ENCODE measurements at places on chromosomes 16 and 17. TPM values are rescaled to one million over a fixed set of nuclear protein-coding genes. Genes with fewer than 3 reads are reported as not detected.
A peak's percentile ranks its signal among the peaks of the same experiment; 100 is the strongest.

DNA sequence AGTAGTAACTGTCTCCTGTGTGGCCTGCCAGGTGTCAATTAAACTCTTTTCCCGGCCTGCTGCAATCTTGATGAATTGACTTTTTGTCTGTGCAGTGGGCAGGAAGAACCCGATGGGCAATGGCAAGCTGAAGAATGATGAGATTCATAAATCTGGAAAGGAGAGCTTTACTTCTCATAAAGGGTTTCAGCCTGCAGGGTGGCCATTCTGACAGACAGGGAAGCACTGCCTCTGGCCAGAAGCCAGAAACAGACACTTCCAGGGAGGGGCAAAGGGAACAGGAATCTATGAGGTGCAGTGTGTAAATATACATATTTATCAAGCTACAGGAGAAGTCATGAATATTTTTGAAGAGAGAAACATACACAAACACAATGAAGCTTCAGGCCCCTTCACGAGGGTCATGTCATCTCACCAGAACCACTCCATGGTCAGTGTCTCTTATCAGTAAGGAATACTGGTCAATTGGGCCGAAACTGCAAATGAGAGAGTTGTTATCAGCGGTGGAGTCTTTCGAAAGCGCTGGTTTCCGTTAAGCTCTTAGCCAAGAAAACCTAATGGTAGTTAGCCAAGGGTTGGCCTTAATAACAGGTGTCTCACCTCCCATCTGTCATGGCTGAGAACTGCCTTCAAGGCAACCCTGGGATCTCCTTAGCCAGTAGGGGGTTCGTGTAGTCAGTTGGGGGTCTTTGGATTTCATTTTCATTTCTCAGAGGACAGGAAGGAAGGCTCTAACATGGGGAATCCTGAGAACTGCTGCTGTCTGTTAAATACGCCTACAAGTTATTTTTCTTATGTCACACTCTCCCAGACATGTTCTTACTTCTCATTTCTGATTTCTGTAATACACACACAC is 1.2 kb upstream of the NARF start:
- peaks cover 9% of the 10 kb centered on the region for H3K36me3 ChIP-seq
- DNase-seq = no peak
- peaks cover 31% of the 10 kb centered on the region for H3K4me1 ChIP-seq
- H3K27ac ChIP-seq = peak overlapping the region; percentile 100
- no peaks in the 10 kb centered on the region for H3K27me3 ChIP-seq
- H3K4me3 ChIP-seq = peak overlapping the region; percentile 99

- DNase-seq = no peak
- no peaks in the 10 kb centered on the region for H3K27me3 ChIP-seq
- H3K4me3 ChIP-seq = no peak overlapping the region
- H3K4me1 ChIP-seq = peaks cover 50% of the 10 kb centered on the region
- peaks cover 27% of the 10 kb centered on the region for H3K36me3 ChIP-seq
Observed at GRCh38 chr17:47291242-47291873, 32.4 kb upstream of the EFCAB13 start.

GRCh38 chr17:75524269-75524969 is 1.1 kb upstream of the LLGL2 start:
- peaks cover 21% of the 10 kb centered on the region for H3K4me1 ChIP-seq
- H3K36me3 ChIP-seq = no peaks in the 10 kb centered on the region
- no peaks in the 10 kb centered on the region for H3K27me3 ChIP-seq
- peak overlapping the region; percentile 61 for H3K4me3 ChIP-seq

DNA sequence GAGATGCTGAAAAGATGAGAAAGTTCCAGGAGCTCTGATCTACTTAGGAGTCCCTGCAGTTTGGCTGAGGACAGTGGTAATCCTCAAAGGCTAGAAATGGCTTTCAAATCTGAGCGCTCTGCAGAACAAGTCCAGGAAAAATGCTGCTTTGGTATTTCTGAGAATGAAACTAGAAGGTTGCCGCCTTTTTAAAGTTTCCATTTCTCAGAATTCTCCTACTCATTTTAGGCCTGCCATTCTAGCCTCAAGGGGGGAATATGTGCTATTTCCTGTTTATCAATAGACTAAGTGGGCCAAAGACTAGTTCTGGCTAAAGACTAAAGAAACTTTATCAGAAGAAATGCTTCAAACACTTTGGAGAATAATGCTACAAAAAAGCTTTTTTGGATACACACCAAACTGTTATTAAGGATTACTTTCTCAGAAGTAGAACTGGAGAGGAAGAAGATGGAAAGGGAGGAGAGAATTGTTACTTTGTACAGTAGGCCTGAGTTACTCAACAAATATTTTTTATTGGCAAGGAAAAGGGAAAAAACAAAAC is at the start of gene SLFN12L:
SLFN12L (minus strand) TSS at position 78 of the 541 bp plus-strand sequence. CDS start 15,314 bp downstream, outside the sequence.
- peak within 1 kb of the TSS; percentile 15 for H3K27ac ChIP-seq
- no peak for DNase-seq
- H3K36me3 ChIP-seq = no peaks in the 10 kb centered on the region
- H3K27me3 ChIP-seq = no peaks in the 10 kb centered on the region
- peaks cover 3% of the 10 kb centered on the region for H3K4me1 ChIP-seq

DNA sequence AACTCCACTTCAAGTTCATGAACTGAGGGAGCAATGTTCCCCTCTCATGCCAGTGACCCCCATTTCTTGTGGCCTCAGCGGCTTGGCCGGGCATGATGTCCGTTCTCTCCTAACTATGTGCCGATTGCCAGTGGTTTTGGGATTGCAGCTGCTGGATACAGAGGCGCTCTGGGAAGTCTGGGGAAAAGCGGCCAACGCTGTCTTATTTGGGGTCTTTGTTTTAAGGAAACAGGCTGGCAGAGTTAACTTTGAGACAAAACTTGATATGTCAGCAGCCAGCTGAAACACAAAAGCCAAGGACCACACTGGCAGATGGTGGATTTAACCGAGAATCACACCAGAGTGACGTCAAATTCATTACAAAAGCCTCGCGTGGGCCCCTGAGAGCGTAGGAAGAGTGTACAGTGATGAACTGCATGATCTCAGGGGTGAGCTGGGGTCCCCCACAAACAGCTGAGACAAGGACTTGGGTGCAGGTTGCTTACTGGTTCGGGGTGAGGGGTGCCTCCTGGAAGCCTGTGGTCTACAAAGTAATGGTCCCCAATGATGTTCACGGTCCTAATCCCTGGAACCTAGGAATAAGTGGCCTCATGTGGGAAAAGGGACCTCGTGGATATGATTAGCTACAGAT is 180.4 kb downstream of the IRF8 start:
- H3K36me3 ChIP-seq = no peaks in the 10 kb centered on the region
- no peak overlapping the region for H3K4me3 ChIP-seq
- no peak overlapping the region for H3K27ac ChIP-seq
- no peaks in the 10 kb centered on the region for H3K27me3 ChIP-seq
- no peak for DNase-seq
- H3K4me1 ChIP-seq = no peaks in the 10 kb centered on the region

GRCh38 chr17:57586196-57586740 is 158.8 kb downstream of the CCDC182 start:
- no peaks in the 10 kb centered on the region for H3K4me1 ChIP-seq
- no peak overlapping the region for H3K4me3 ChIP-seq
- H3K36me3 ChIP-seq = no peaks in the 10 kb centered on the region
- no peak overlapping the region for H3K27ac ChIP-seq

DNA sequence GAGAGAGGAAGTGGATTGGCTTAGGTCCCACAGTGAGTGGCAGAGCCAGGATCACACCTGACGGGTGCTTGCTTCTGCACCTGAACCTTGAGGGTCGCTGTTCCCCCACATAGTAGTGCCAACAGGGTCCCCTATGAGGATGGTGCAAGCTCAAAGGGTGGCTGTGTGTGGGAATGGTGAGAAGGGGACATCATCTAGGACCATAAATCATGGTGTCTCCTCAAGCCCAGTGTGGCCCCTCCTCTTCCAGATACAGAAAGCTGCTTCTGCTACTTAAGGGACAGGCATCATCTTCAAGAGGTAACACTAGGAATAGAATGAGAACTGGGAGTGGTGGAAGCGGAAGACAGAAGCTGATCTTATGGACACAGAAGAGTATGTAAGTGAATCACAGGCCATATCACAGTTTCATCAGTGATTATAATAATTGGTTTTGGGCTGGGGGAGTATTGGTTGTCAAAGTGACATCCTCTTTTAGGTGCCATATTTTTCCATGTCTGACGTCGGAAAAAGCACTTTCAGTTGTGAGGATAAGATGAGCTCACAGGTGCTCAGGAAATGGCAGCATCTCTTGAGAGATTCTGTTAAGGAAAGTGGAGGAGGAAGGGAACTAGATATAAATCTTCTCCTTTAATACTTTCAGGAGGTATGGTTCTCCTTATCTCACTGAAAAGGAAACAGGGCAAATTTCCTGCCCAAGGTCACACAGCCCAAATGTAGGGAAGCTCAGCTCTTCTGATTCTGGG is 83.2 kb upstream of the HNF1B start:
- H3K27ac ChIP-seq = no peak overlapping the region
- no peak overlapping the region for H3K4me3 ChIP-seq
- H3K36me3 ChIP-seq = no peaks in the 10 kb centered on the region
- H3K27me3 ChIP-seq = no peaks in the 10 kb centered on the region
- DNase-seq = no peak

- H3K36me3 ChIP-seq = no peaks in the 10 kb centered on the region
- H3K4me1 ChIP-seq = peaks cover 11% of the 10 kb centered on the region
- peak; percentile 15 for DNase-seq
Observed at GRCh38 chr17:36777118-36777517, 160.2 kb upstream of the LHX1 start.

Gene KRT9
- not detected for total RNA-seq

Gene ODAD4
- total RNA-seq = 4.3 TPM

Gene FOXF1
- total RNA-seq = 3.7 TPM

Gene CRYM
- not detected for total RNA-seq

Gene SETD6
- total RNA-seq = 51.0 TPM
